Left renal cortex interstitium (tissue), 4 donors: ENCODE measurements at places on chromosomes 4 and X. TPM values are rescaled to one million over a fixed set of nuclear protein-coding genes. Genes with fewer than 3 reads are reported as not detected.

CC2D2A gene
- 58.2 TPM for polyA plus RNA-seq

DCAF8L1 gene
- not detected for polyA plus RNA-seq

NWD2 gene
- 0.13 TPM for polyA plus RNA-seq

UCP1 gene
- not detected for polyA plus RNA-seq

SHROOM3 gene
- 45.9 TPM for polyA plus RNA-seq

SPRY1 gene
- polyA plus RNA-seq = 97.3 TPM

SYP gene
- polyA plus RNA-seq = 2.1 TPM

DNA sequence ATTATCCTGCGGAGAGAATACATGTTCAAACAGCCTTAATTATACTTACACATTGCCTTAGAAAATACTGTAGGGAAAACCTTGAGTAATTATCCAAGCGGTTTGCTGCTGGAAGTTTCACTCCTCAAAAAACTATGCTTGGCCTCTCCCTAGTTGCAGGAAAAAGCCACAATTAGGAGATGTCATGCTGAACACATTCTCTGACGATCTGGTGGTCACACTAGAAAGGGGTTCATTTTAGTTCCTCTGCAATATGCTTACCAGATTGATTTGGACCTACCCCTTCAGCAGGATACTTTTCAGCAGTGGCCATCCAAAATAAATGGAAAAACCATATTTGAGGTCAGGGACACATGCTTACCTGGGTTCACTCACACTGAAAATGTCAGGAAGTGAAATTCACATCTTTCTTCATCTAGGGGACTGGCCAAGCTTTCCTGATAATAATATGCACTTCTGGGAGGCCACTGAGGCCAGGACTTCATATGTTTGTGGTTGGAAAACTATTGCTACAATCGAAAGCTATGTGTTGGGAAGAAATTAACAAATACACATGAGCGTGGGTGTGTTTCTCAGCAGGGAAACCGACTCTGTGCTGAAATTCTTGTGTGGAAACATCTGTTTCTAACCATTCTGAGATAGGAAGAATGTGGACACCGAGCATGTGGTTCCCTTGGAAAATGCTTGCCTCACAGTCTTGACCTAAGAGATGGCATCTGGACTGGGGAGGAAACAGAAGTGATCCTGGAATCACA lies 68.8 kb downstream of the ATXN3L start:
- DNase-seq = no peak

- no peak for DNase-seq
These were observed 2.0 kb downstream of the TMSB15A start for GRCh38 chrX:102514536-102514935.

GRCh38 chr4:86416081-86416480 lies 56.2 kb upstream of the MAPK10 start:
- no peak for DNase-seq

- no peak for DNase-seq
These were observed 68.6 kb upstream of the SORBS2 start for GRCh38 chr4:185880571-185880970.

- DNase-seq = no peak
These were observed 1.7 kb downstream of the FBXL5 start for GRCh38 chr4:15653420-15653819.

DNA sequence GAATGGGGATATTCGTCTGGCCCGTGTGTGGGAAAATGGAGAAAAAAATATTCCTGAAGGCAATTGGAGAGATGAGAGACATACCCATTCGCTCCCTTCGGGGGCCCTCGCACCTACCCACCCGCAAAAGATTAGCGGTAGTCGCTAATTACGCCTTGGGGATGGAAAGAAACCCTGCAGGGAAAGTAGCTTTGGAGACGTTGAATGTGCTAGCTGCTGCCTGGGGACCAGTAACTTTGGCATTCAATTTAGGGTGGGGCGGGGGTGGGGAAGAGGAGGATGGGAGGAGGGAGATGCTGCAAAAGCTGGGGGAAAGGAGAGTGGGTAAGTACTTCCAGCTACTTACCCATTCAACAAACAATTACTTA lies 407 bp upstream of the ZC4H2 start:
- no peak for DNase-seq

DNA sequence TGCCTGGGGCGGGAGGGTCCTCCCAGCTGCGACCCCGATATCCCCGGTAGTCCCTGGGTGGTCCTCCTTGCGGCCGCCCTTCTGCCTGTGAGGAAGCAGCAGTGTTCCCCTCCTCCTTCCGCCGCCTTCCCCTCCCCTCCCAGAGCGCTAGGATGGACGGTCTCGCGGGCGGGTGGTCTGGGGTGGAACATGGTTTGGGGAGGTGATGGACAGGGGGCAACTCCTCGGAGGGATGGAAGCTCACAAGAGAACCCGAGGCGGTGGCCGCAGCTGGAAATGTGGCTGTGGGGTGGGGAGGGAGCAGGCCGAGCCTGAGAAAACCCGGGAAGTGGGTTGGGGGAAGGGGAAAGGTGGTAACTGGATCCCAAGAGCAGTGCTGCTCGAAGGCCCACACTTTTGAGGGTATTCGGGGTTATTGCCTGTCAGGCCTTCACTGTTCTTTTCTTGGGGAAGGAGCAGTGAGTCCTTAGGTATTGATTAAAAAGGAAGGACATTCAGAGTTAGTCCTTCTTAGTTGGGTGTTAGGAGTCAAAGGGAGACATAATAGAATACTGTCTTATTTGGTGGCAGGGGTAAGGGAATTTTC lies 581 bp downstream of the UBE2K start:
- DNase-seq = peak; percentile 70

DNA sequence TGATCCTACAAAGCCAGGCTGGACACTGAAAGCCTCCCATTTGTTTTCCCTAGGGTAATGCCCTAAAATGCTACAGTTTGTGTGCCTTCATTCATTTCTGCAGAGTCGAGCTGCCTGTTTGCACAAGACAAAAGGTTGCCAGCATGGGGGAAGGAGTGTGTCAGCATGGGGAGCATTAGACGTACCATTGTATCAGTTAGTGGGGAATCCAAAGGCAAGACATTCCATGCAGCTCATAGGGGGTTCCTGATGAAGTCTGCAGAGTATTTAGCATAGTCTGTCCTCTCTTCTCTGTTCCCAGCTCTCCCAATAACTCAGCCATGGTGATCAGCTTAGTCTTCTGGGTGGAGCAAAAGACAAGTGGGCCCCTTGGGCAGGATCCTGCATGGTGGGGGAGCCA lies 276.9 kb upstream of the PCDH7 start:
- no peak for DNase-seq

GRCh38 chrX:150035531-150035930 lies 97.2 kb upstream of the EOLA2 start:
- DNase-seq = no peak

- no peak for DNase-seq
These were observed 444.6 kb downstream of the GASK1B start for GRCh38 chr4:157728215-157728614.

GRCh38 chr4:23038626-23039491 lies 346.1 kb downstream of the GBA3 start:
- no peak for DNase-seq

GRCh38 chrX:118325453-118325852 lies 20.5 kb upstream of the WDR44 start:
- no peak for DNase-seq

GRCh38 chr4:184818216-184818564 lies 7.6 kb downstream of the ACSL1 start:
- no peak for DNase-seq

DNA sequence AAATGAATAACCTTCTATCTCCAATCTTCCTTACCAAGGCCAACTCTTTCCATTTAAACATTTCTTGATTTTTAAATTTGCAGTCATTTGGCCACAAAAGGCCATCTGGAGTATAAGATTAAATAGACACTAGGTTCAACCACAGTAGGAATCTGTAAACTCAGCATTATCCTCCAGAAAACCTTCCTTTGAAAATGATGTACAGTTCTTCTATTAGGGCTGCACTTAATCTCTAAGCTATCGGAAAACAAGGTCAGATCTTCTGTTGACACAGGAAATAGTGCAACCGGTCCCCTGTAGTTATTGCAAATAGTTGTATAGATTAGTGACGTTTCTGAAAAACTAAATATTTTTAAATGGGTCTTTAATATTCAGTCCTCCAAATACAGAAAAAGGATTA lies 359.0 kb upstream of the ATOH1 start:
- DNase-seq = no peak

DNA sequence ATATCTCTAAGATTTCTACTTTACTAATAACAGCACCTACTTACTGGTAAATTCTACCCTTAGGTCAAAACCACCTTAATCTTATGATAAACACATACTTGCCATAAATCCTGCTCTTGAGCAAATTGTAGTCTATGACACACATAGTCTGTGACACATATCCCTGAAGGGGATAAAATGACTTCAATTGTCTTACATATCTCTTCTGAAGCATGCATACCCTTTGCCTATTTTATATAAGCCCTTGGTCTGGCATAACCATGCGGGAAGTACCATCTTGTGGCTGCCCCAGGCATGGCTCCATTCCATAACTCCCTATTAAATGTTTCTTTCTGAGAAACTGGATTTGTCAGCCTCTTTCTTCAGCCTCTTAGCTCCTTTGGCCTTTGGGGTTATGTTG lies 248.9 kb downstream of the SLC7A11 start:
- DNase-seq = no peak

DNA sequence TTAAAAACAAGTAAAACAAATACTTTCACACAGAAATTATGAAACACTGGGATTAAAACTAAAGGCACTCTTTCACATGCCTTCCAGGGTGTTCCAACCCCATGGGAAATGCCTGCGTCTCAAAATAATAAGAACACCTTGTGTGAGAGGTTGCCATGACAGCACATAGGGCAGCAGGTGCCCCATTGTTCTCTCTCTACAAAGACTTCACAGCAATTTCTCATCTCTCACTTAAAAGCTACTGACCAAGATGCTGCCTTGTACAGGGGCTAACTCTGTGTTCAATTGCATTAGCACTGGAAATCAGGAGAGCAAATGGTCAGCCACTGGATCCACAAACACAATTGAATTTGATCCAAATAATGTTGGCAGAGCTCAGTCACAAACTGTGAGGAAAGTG lies 102.5 kb upstream of the GALNTL6 start:
- DNase-seq = no peak

DNA sequence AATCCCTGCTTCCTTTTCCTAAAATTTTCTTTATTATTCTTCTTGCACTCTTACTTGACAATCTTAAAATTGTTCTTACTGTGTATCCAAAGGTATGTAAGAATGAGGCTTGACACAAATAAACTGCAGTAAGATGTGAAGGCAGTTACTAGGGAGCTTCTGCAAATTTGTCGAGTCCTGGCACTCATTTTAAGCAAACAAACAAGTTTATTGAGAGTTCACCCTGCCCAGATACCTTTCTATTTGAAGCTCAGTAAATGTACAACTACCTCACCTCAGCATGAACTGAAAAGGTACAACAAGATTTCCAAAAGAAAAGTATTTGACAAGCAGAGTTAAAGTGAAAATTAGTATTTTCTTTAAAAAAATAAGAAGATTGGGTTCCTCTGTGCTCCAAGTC lies 13.3 kb upstream of the SYTL4 start:
- no peak for DNase-seq

DNA sequence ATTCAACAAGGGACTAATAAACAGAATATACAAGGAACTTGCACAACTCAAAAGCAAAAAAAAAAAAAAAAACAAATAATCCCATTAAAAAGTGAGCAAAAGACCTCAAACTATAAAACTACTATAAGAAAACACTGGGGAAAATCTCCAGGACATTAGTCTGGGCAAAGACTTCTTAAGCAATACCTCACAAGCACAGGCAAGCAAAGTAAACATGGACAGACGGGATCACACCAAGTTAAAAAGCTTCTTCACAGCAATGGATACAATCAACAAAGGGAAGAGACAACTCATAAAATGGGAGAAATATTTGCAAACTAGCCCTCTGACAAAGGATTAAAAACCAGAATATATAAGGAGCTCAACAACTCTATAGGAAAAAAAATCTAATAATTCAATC lies 17.1 kb upstream of the BMP15 start:
- DNase-seq = no peak

DNA sequence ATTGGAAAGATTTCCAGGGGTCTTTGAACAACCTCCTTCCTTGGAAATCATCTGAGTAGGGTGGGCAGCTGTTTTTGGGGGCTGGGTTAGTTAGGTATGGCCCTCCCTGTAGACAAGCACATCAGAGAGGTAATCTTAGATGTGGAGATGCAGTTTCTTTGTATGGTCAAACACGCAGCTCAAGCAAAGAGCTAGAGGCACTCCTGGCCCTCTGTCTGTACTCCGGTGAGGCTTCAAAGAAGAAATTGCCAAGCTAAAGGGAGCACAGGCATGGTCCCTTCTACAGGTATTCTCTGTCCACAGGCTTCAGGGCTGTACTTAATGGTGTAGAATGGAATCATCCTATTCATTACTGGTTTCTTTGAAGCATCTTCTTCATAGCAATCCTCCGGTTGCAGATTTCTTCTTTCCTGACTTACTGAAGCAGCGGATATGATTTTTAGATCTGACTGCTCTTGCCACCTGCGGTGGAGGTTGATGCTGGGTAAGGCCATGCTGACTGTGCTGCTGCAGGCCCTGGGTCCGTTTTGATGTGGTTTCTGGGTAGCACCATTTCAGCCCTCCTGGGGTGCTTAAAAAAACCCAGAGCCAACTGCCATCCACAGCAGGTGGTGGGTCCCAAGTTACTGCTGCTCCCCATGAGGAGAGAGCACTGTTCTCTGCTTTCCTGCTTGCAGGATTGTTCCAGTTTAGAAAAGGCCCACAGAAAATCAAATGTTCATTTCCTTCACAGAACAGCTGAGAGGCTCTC lies 318.9 kb upstream of the GATB start:
- no peak for DNase-seq

DNA sequence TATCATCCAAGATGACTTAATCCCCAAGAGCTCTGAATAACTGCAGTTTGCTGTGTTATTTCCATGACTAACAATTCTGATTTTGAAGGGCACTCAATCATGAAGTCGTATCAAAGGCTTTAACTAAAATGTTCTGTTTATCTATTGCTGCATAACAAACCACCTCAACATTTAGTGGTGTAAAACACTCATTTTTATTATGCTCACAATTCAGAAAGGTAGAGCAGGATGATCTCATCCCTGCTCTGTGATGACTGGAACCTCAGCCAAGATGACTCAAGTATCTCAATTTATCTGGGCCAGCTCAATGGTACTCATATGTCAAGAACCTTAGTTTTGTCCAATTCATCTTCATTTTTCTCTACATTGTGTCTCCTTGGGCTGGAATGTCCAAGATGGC lies 451.1 kb downstream of the PPARGC1A start:
- no peak for DNase-seq

DNA sequence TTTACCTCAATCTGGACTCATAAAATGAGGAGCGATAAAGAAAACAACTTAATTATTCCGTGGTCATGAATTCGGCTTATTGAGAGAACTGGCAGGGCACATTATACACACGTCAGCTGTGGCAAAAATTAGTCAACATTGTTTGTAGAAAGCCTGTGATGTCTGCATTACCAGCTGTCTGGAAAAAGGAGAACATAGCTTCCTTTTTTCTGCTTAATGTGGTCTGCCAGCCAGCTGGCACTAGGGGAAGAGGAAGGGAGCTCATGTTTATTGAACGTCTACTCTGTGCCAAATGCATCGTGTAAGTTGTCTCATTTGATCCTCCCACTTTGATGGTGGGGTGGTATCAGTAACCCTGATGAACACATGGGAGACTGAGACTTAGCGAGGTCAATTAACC lies 367.6 kb downstream of the ARHGAP24 start:
- no peak for DNase-seq
